Activated CD4-positive, alpha-beta T cell treated with anti-CD3 and anti-CD28 coated beads, Interleukin-2, amount 50 U/mL, for 16 hours (primary cell): ENCODE measurements at places on chromosomes 7 and 10.

- no peak for DNase-seq
Observed at GRCh38 chr10:125700355-125700911, 17.5 kb upstream of the TEX36 start.

- no peak for DNase-seq
Observed at GRCh38 chr7:46003161-46003560, 82.1 kb upstream of the IGFBP3 start.

DNA sequence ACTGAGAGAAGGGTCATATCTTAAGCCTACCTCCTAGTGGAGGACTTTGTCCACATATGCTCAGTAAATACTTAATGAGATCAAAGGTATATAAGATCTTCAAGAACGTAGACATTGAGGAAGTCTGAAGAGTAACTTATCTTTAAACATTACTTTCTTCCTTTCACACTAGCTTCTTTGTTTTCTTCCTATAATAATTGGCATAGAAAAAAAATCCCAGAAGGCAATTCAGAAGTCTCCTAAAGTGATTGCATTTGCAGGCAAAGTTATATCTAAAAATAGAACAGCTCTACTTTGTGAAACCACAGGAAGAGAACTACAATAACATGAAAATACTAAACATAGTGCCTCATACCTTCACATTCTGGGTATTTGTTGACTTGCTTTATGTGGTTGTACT is 150.4 kb downstream of the PPP1R3A start:
- no peak for DNase-seq

DNA sequence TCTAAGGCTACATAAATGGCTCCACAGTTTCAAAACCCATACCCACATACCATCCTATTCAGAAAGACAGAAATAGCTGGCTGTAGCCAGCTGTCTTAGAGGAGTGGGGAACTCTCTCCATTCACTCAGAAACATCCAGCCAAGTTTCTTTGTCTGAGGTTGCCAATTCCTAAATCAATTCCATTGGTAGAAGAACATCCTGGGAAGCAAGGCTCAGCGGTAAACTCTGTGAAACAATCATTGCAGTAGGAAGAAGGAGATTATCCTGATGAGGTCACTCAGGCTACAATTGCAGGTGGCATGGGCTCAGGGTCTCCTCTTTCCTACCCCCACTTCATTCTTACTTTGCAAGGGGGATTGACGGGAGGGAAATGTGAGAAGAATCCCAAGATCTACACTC is 154.0 kb downstream of the ETV1 start:
- DNase-seq = no peak

DNA sequence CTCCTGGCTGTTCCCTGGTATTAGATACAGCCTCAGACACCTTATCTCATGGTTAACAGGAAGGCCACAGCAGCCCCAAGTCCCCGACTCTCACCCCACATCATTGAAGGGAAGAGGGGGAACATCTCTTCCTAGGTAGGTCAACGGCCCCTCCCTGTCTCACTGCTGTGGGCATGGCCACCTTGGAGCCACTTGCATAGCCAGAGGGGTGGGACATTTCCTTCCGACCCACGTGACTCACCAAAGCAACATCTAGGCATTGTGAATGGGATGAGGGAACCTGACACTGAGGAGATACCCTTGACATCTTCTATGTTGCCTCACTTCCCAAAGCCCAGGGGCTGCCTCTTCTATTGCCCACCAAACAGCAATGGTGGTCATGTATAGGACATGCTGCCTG is 68.5 kb upstream of the GPR26 start:
- no peak for DNase-seq

DNA sequence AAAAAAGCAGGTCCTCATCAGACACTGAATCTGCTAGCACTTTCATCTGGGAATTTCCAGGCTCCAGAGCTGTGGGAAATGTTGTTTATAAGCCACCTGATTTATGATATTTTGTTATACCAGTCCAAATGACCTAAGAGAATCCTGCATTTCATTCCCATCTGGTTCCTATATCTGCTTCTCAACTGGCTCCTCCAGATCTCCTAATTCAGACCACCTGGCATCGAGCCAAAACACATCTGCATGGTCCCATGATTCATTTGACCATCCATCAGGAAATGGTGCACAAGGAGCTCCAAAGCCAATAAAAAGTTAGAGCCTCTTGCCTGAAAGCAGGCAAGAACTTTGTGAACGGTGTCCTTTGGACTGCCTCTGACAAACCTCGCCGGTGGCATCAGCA is 108.9 kb downstream of the IPMK start:
- no peak for DNase-seq

DNA sequence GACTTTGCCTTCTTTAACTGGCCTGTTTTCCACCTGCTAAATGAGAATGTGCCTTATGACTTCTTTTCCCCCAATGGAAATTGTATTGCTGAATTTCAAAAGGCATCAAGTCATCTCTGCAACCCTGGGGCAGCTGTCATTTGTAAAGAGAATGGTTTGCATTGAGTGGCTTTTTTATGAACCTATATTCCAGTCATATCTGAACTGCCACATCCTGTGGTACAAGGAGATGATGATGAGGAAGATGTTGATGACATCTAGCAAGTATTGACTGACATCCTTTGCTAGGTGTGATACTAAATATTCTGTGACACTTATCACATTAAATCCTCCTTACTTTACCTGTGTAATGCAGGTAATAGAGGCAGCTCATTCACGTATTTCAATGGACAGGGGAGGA is 88.3 kb upstream of the KIAA1217 start:
- peak; percentile 40 for DNase-seq

DNA sequence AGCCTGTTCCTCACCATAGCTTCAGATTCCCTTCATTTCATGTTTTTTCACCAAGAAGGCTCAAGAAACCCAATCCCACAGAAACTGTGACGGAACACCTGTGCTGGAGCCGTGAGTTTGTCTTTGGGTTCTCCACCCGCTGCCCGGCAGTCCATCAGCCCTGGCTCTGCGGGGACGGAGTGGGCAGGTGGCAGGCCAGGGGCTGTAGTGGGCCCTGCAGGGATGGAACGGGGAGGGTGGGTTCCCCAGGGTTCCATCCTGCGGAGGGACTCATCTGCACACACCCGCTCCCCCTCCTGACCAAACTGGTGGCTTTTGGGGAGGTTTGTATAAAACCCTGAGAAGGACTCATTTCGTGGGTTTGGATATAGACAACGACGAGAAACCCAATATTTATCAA is 15.0 kb downstream of the CYP17A1 start:
- DNase-seq = no peak

- DNase-seq = no peak
Observed at GRCh38 chr7:13875496-13876074, 113.9 kb downstream of the ETV1 start.

DNA sequence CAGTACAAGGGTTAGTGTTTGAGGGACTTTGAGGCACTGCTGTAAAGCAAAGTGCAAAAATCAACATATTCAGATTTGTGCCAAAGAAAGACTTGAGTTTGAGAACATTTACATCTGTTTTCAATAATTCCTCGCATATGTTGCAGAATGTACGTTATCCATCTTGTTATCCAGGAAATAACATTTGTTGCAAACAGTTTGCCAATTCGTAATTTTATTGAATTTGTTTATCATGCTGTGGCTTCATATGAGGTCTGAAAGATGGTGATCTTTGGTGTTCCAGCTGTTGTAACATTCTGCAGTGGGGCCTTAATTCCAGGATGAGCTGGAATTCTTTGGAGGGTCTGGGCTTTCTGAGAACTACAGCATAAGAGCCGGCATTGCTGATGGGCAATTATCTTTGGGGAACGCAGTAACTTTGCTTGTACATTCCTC is 396.2 kb downstream of the LRMDA start:
- no peak for DNase-seq

DNA sequence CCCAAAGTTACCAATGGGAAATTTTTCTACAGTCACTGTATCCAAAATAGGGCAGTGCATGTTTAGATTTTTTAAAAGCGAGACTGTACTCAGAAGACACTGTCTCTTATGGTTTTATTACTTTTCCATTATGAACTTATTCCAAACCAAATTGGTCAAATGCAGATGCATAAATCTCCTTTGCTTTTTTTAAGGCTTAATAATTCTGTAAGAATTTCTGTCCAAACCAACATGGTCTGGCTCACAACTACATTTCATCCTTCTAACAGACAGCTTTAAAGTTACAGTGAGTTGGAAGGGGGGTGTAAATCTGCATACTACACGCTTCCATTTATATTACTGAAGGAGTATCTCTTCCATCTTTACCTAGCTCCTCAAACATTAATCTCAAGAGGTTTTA is 199.2 kb downstream of the SLC25A13 start:
- DNase-seq = no peak
